ENCODE measurements at places on chromosomes 6 and 20.

DNA sequence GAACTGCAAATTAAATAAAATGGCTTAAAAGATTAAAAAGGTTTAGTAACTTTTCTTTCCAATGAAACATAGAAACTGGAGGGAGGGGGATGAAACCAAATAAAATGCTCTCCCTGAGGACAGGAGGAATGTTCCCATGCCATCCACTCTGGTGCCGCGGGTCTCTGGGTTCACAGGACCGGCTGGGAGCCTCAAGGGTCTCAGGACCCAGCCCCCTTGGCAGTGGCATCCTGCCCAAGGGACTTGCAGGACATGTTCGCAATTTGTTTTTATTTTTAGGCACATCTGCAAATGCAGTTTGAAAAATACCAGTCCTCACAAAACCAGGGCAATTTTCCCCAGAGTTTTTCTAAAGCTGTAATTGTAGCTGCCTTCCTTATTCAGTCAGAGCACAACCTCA is 7.5 kb downstream of the BEND3 start:
- DNase-seq = no peak

DNA sequence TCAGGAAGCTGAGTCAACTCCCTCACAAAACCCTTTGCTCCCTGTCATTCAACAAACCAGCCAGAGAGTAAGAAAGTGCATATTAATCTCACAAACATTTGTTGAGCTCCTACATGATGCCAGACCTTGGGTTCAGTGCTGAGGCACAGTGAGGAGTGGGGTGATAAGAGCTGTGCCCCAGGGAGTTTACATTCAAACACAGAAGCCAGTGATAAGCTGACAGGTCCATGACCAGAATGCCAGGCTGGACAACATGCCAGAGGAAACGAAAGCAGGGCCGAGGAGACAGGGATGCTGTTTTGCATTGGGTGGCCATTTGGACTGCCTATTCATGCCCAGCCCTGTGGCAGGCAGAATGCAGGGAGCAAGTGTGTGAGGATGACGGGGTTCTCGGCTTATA is 76.7 kb downstream of the LRFN2 start:
- DNase-seq = no peak

GRCh38 chr6:14354919-14355572 is 237.5 kb downstream of the CD83 start:
- peak; percentile 49 for DNase-seq

DNA sequence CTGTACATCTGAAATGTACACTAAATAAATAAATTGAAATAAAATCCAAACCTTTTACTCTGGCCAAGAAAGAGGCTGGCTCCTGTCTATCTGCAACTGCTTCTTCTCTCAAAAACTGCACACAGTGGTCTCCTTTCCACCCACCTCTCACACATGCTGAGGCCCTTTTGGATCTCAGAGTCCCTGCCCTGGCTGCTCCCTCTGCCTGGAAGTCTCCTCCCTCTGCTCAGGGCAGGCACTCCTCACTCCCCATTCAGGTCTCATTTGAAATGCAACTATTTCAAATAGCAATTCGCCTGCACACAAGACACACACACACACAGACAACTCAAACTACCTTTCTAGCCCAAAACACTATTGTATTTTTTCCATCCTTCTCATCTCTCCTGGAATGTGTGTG is 348.8 kb downstream of the PKHD1 start:
- no peak for DNase-seq

- no peak for DNase-seq
These were observed 678.6 kb upstream of the CITED2 start for GRCh38 chr6:140052736-140053729.

- no peak for DNase-seq
These were observed 536 bp upstream of the RAET1G start for GRCh38 chr6:149923327-149923986.

GRCh38 chr20:22590662-22591061 is 6.3 kb upstream of the FOXA2 start:
- no peak for DNase-seq

GRCh38 chr6:110063594-110064263 is 85.6 kb downstream of the GPR6 start:
- DNase-seq = no peak

GRCh38 chr6:136235233-136235564 is 14.9 kb downstream of the MTFR2 start:
- DNase-seq = no peak

- DNase-seq = no peak
These were observed 8.7 kb downstream of the RAB44 start for GRCh38 chr6:36706339-36706738.

GRCh38 chr20:18684775-18685174 is 96.9 kb downstream of the DTD1 start:
- DNase-seq = no peak

DNA sequence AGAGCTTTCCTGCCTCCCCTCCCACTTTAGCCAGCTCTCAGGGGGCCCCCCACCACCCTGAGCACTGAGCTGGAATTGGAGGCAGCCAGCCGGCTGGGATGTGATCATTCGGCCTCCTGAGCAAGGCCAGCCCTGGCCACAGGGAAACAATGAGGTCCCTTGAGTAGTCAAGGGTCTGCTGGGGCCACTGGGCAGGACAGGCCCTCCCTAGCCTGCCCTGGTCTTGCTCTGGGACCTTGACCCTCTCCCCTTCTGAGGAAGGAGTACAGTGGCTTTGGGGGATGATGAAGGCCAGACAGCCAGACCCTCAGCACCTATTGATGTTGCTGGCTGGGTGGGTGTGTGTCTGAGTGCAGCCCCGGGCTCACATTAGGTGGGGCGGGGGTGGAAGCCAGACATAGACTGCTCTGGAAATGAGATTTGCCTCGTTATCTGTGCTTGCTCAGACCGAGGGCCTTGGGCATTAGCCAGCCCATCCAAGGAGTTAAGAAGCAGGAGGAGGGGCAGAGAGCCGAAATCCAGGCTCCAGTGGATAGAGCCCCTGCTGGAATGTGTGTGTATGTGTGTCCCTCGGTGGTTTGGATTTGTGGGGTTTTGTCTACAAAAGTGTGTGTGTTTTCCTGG is 21.3 kb downstream of the CD40 start:
- no peak for DNase-seq

GRCh38 chr6:166313255-166314070 is 5.3 kb upstream of the PRR18 start:
- DNase-seq = peak; percentile 67

DNA sequence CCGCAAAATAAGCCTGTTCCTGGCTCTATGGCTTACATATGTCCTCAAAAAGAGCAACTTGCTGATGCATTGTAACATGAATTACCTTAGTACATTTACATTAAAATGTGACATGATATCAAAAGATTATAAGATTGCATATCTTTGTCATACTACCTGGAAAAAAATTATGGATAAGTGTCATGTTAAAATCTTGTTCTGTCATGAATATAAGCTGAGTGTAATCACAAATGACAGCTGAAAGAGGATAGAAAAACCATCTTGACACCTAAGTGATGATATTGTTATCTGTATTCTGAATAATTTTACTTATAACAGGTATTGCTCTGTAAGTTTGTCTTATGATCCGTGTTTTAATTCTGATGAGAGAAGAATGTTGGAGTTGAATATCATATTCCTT is 503.0 kb upstream of the RNF217 start:
- no peak for DNase-seq

- no peak for DNase-seq
These were observed 115.1 kb upstream of the ARID1B start for GRCh38 chr6:156662025-156662445.

- no peak for DNase-seq
These were observed 34.8 kb downstream of the CDKAL1 start for GRCh38 chr6:20569000-20569610.

- no peak for DNase-seq
These were observed 9.4 kb upstream of the HDDC2 start for GRCh38 chr6:125310994-125311649.

GRCh38 chr6:15503346-15503680 is 159.5 kb downstream of the DTNBP1 start:
- peak; percentile 1 for DNase-seq

GRCh38 chr6:149234051-149234962 is 83.2 kb upstream of the TAB2 start:
- peak; percentile 29 for DNase-seq

GRCh38 chr6:76166297-76166696 is 93.8 kb upstream of the IMPG1 start:
- DNase-seq = no peak

DNA sequence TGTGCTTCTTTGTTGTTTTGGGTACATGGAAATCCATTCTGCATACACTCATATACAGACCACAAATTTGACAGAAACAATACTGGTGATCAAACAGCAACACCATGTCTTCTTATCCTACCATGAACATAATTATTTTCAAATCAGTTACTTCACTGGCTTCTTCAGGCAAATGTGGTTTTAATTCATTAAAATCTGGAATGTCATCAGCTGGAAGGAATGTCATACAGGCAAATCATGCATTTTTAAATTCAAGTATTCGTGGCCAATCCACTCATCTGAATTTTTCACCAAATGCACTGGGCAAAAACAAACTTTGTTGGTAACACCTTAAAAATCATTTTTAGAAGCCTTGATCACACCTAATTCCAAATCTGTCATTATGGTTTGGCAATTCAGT is 59.3 kb downstream of the KIF6 start:
- no peak for DNase-seq

- no peak for DNase-seq
These were observed 245.4 kb upstream of the SOX4 start for GRCh38 chr6:21348146-21348503.

GRCh38 chr6:170093276-170093657 is 197.6 kb downstream of the DLL1 start:
- DNase-seq = no peak

DNA sequence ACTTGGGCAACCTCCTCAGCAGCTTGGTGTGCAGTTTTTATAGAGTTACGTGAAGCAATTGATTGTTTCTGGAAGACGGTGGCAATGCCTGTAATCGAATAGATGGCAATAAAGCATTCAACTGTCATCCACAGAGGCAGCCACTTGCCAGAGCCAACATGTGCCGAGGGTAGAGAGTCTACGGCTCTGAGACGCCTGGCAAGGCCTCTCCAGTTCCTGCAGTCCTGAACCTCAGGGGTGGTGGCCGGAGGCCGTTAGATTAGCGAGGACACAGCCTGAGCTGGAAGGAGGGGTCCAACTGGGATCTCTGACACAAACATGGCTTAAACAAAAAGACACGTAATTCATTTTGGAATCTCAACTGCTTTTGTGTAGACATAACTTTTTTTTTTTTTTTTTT is 775 bp upstream of the TTLL2 start:
- DNase-seq = no peak

- no peak for DNase-seq
These were observed 24.9 kb downstream of the ZNF334 start for GRCh38 chr20:46488451-46488850.

DNA sequence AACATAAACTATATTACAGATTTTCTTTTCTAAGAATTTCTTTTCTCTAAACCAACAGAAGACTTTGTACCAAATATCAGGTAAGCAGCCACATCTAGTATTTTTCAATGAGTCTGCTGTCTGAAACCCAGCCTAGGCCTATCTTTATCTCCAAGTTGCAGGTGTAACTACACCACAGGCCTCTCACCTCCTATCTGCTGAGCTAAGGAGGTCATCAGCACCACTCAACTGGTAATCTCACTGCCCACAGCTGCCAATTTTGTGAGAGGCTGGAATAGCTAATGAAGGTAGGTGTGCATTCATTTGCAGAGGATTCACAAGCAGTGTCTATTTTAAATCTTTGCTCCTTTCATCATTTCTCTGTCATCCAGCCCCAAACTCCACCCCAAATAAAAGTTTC is 584.8 kb downstream of the HDGFL1 start:
- no peak for DNase-seq

DNA sequence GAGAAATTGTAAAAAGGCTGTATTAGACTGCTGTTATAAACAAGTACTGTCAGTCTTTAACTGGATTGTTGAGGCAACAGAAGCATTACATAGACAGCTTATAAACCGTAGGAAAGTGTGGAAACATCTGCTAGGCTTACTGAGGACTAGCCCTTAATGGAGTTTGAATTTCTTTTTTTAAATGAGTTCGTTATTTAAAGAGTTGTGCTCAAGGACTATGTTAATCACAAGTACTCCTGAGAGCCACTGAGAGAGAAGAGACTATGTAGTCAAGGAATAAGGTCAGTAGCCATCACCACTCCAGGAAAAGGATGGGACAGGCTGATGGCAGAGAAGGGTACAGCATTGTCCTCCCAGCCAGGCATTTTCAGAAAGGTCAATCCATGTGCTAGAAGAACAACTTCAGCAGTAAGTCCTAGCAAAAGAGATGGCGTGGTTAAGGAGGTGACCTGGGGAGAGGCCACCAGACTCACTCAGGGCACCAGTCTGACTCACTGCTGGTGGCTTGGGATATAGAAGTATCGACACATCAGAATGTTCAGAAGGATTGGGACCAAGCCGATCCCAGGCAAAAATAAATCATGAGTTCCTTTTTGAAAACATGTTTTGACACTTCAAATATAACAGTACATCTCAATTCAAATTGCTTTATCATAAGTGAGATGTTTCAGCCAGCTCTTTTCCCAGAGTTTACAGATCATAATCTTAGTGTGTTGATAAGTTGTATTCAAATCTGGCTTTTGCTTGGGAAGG is 6.4 kb downstream of the RPS12 start:
- no peak for DNase-seq

GRCh38 chr6:133248241-133249001 is 7.3 kb downstream of the EYA4 start:
- DNase-seq = no peak

DNA sequence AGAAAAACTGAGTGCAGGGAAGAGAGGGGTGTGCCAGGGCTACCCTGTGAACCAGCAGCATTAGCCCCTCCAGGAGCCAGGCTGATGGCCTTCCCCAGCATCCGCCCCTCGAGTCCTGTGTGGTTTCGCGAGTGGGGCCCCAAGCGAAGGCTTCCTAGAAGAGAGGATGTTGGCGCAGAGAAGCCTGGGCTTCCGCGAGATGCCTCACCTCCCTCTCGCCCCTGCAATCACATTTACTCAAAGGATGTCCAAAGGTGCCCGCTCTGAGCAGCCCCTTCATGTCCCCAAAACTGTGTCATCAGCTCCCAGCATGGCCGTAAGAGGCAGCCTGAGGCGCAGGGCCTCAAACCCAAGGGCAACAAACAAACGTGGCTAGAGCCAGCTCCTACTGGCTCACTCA is 111.7 kb downstream of the PREX1 start:
- DNase-seq = peak; percentile 52

- no peak for DNase-seq
These were observed 211.6 kb downstream of the ZDHHC14 start for GRCh38 chr6:157592541-157592940.

- no peak for DNase-seq
These were observed 374.9 kb upstream of the FLRT3 start for GRCh38 chr20:14712302-14712739.

DNA sequence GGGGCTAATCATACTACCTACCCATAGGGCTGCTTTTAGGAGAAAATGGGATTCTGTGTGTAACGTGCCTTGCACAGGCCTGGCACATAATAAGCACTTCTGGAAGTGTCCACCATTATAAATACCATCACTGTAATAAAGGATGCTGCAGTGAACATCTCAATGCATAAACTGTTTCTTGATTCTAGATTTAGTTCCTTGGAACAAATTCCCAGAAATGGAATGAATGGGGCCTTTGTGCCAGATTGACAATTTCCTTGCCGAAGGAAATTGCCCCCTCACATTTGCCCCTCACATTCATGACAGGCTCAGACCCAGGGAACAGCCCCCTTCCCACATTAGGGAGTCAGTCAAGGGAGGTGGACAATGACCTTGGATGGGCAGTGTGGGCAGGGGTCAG is 29.2 kb downstream of the BPIFB4 start:
- DNase-seq = no peak

- DNase-seq = no peak
These were observed 253.4 kb downstream of the PREX1 start for GRCh38 chr20:48574383-48574782.

- DNase-seq = no peak
These were observed 244.7 kb downstream of the CBLN4 start for GRCh38 chr20:55760586-55760985.
